NCI-H2029 (cell line): ENCODE measurements at places on chromosomes 11 and 22.

GRCh38 chr22:43425976-43426785 is 14.4 kb downstream of the MPPED1 start:
- DNase-seq = no peak

GRCh38 chr11:111457731-111458368 is 54.3 kb downstream of the BTG4 start:
- no peak for DNase-seq

DNA sequence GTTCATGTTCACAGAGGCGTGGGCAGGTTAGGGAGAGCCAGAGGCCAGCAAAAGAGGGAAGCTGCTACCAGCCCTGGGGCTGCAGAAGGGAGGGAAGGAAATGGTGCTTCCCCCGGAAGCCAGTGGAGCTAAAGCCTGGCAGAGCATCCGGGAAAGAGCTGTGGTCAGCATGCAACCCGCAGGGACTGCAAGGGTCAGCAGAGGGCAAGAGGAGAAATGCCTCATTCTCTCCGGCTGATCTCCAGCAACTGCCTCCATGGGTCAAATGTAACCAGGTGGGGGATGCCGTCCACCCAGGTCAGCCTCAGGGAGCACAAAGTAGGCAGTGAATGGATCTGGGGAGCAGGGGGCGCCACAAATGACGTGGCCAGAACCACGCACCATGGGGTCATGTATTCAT is 36.9 kb upstream of the PRR5 start:
- DNase-seq = no peak

DNA sequence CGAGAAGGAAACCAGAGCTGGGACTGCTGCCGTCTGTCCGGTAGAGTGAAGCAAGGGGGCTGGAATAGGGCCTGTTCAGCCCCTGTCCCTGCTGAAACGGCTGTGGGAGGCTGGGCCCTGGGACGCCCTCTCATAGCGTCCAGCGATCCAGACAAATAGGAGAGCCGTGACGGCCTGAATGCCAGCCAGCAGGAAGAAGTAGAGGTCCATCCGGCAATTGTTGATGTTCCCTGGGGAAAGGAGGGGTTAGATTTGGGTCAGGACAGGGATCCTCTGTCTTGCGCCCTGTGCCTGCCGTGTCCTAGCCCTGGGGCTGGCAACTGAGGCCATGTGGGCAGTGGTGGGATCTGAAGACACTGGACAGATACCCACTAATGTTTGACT is 12.9 kb downstream of the TMEM132A start:
- no peak for DNase-seq

- DNase-seq = no peak
These were observed 42.6 kb downstream of the GNB1L start for GRCh38 chr22:19811811-19812771.

DNA sequence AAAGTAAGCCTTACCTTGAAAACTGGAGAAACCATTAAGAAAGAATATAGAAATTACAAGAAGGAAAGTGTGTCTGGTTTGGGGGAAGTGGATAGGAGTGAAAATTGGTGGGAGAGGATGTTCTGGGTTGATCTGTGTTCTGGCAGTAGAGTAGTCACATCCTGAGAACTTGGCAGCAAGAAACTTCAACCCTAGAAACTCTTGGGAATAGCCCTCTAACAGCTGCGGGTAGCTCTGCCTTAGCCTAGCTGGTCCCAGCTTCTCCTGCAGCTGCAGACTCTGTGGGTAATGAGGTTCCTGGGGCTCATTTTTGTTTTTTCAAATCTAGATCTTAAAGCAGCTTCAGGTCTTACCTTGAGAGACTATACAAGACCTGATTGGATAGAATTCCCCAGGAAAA is 24.2 kb upstream of the OR6X1 start:
- DNase-seq = no peak

DNA sequence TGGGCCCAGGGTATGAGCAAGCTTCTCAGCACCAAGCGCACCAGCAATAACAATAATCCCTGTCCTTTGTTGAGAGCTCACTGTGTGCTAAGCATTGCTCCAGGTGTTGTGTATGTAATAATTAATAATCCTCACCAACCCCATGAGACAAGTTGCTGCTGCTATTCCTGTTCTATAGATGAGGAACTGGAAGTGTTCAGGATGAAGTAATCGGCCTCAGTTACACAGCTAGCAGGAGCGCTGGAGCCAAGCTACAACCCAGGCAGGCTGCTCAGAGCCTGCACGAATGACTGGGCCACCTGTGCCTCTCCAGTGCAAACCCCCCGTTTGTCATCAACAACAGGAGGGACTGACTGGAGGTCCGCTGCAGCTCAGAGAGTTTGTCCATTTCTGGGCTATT is 35.2 kb upstream of the CECR2 start:
- no peak for DNase-seq

DNA sequence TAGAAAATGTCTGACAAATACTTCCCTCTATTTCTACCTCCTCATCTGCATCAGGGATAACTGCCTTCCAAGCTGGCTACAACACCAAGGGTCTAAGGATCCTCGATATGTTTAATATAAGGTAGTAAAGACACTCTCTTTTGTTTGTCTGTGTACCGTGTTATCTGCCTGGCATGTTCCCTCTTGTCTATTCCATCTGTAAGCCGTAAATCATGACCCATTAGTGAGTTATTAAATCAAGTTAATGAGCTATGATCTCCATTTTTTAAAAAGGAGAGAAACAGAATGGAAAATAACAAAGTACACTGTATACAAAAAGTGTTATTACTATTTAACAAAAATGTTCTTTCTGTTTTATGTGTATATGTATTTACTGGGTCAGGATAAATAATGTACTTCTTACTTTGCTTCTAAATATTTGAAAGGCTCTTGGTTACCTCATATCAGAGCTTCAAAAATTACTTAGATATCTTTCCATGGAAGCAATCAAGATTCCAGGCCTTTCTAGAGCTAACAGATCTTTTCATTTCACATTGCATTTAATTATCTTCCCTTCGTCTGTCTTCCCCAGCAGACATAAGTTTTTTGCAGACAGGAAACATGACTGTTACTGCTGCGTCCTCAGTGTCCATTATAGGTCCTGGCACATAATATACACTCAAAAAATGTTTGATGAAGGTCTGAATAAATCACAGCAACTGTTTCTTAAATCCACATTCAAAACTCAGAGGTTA is 342.6 kb upstream of the CCDC90B start:
- DNase-seq = no peak

DNA sequence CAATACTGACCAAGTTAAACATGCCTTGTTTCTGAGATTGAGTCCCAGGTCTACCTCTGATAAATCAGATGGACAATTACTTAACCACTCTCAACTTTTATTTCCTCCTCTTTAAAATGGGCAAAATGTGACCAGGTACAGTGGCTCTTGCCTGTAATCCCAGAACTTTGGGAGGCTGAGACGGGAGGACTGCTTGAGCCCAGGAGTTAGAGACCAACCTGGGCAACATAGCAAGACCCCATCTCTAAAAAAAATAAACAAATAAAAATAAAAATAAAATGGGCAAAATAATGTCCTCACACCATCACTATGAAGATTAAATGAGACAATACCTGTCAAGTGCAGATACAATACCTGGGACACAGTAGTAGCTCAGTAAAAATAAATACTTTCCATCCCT is 33.0 kb downstream of the FZD4 start:
- no peak for DNase-seq

DNA sequence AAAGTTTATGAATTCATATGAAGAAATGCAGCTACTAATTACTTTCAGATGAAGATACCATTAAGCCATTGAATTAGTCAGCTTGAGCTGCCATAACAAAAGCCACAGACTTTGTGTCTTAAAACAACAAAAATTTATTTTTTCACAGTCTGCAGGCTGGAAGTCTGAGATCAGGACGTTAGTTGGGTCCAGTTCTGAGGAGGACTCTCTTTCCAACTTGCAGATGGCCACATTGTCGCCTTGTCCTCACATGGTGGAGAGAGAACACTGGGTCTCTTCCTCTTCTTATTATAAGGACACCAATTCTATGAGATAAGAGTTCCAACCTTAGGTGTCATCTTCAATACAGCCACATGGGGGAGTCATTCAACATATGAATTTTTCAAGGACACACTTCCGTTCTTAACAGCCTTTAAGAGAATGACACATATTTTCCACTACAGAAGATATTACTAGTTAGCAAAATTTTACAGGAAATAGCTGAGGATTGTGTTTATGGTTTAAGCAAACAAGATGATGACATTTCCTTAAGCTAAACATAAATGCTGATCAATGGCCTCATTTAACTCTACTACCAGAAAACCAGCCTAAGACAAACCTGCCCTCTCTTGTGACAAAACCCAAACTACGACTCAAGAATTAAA is 56.0 kb downstream of the DCUN1D5 start:
- peak; percentile 31 for DNase-seq

GRCh38 chr22:47423266-47423665 is 660.8 kb downstream of the TBC1D22A start:
- DNase-seq = no peak

DNA sequence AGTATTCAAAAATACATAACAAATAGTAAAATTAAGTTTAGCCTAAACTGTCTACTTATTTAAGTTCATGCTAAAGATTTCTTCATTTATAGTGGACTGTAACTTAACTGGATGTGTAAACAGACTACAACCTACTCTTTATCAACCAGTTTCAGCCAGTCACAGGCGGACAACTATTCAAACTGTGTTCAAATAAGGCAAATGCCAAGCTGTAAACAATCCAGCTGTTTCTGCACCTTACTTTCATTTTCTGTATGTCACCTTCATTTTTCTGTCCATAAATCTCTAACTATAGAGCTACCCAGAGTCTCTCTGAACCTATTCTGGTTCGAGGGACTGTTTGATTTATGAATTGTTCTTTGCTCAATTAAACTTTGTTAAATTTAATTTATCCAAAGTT is 992.8 kb downstream of the DLG2 start:
- peak; percentile 2 for DNase-seq

DNA sequence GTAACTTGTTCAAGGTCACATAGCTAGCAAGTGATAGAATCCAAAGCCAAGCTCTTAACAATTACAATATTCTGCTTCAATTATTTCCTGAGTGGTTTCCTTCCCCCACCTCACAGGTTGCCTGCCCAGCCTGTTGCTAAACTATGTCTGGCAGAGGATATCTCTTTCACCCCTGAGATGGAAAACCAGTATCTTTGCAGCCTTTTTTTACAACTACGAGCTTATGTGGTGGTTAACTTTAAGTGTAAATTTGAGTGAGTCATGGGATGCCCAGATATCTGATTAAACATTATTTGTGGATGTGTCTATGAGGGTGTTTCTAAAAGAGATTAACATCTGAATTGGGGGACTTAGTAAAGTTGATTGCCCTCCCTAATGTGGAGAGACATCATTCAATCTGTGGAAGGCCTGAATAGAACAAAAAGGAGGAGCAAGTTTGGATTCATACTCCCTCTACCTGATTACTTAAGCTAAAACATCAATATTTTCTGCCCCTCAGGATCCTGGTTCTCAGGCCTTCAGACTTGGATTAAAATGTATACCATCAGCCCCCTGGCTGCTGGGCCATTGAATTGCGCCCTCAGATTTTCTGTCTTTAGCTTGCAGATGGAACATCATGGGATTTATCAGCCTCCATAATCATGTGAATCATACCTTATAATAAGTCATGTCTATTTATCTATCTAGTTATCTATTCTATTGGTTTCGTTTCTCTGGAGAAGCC is 911.9 kb downstream of the METTL15 start:
- DNase-seq = no peak

DNA sequence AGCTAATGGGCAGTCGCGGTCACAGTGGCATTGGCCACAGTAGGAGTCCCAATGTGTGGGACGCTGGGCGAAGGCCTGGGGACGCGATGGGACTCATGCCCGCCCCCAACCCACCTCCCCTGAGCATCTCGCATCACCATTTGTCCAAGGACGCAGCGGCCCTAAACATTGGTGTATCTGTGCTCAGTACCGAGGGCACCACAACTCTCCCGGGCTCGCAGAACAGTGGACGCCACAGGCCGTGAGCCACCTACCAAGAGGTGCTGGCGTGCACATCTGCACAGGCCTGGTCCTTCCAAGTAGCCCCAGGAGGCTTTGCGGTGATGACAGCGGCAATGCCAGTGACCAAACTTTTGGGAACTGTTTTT is 27.3 kb downstream of the RRP7A start:
- no peak for DNase-seq

DNA sequence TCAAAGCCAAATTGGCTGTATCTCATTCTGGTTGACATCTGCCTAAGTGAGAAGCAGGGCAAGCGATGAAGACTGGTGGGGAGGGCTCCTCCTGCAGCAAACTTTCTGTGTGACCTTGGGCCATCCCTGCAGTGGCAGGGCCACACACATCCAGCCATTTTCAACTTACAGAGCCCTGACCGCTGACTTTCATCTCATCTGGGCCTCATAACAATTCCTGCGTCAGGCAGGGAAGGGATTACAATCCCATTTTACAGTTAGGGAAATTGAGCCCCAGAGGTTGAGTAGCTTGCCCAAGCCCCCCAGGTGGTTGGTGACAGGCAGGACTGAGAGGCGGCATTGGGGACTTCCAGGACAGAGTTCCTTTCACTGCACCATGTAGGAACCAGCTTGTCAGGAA is 21.9 kb downstream of the TPBGL start:
- no peak for DNase-seq

GRCh38 chr22:41367039-41367679 is 14.6 kb upstream of the TEF start:
- peak; percentile 94 for DNase-seq

- no peak for DNase-seq
These were observed 134.6 kb downstream of the SPATA19 start for GRCh38 chr11:133710681-133711240.
